ENCODE measurements at places on chromosomes 6 and 20. TPM values are rescaled to one million over a fixed set of nuclear protein-coding genes. Genes with fewer than 3 reads are reported as not detected.

DNA sequence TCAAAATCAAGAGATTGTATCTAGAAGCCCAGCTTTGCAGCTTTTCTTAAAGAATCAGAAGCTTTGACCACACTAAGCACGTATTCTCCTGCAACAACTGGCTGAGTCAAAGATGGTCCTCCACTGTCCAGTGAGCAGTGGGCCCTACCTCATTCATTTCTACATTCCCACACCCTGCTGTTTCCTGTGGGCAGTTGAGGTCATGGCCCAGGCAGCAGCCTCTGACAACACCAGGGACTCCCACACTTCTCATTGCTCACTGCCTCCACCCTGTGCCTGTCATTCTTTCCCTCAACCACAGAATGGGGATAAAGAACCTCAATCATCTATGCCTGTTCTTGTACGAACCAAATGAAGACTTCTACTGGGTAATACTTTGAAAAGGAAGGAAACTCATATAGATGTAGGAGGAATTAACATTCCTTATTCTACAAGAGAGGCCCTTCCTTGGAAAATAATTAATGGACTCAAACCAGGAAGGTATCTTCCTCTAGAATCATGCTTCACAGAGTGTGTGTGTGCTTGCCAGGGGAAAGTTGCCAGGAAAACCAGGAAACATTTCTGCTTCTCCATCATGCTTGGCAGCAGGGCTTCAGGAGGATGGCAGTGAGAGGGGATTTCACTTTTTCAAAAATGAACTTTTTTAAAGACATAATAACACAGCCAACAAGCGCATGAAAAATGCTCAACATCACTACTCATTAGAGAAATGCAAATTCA lies 191.7 kb upstream of the RIN2 start:
- DNase-seq = no peak

- DNase-seq = no peak
Observed at GRCh38 chr6:127971945-127972391, 71.1 kb upstream of the THEMIS start.

SLC4A11 gene
- total RNA-seq = 2.5 TPM

- DNase-seq = no peak
Observed at GRCh38 chr6:42300701-42301100, 83.0 kb upstream of the MRPS10 start.

DNA sequence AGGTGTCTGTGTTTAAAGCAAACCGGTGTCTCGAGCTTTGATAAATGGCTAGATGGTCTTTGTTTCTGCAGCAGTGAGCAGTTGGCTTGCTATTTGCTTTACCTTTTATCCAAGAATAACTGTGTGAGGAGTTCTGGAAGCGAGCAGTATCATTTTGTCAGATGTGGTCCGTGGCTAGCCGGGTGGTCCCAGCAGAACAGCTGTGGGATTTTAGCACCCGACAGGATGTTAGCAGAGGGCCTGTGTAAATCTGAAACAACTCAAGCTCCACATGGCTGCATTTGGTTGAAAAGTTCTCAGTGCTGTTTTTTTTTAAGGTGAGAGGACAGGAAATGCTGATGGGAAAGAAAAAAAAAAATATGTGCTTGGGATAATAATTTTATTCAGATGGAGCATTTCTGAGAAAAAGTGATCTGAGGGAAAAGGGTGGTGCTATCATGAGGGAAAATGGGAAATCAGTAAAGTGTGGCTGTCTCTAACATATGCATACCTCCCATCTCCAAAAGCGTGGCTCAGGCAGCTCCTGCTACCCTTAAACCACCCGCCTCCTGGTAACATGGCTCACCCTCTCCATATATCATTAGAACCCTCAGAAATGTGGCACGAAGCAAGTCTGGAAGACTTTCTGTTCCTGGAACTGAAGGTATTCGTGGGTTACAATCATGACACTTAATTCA lies 215.4 kb downstream of the TSHZ2 start:
- DNase-seq = no peak

RIN2 gene
- total RNA-seq = 33.0 TPM

IL22RA2 gene
- not detected for total RNA-seq

DNA sequence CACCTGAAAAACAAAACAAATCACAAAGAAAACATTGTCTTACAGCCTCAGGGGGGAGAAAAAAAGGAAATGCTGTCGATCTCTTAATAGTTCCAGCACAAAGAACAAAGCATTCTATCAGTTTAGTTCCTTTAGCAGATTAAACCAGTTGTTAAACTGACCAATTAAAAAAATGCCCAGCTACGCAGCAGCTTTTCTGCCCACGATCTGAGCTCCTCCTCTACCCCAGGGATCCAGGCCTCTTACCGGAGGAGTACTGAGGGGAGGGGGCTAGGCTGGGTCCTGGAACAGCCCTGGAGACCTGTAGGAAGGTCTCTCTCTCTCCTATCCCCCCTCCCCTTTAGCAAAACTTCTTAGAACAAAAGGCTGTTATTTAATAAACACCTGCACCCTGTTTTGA lies 13.4 kb downstream of the PTK7 start:
- DNase-seq = no peak

- no peak for DNase-seq
Observed at GRCh38 chr6:168009331-168009730, 11.9 kb downstream of the KIF25 start.

DNA sequence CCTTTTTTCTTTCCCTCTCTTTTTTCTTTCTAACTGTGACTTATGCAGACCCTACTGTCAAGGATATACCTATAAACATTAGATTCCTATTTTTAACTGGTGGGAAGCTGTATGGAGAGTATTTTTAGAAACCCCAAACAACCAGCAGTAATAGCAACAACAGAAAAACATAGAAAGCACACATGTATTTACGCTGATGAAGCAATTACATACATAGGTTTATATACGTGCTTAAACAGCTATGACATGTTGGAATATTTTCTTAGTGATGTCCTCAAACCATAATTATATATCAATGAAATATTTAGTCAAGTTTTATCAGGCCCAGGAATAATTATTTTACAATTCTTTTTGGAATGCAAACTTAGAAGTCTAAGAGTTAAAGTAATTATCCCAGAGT lies 294.3 kb upstream of the SOX4 start:
- no peak for DNase-seq

GRCh38 chr6:169145496-169145895 lies 108.2 kb downstream of the THBS2 start:
- no peak for DNase-seq

- DNase-seq = no peak
Observed at GRCh38 chr20:45157962-45158361, 16.7 kb upstream of the PI3 start.

GRCh38 chr6:109039795-109040194 lies 54.9 kb downstream of the SESN1 start:
- DNase-seq = no peak

DNA sequence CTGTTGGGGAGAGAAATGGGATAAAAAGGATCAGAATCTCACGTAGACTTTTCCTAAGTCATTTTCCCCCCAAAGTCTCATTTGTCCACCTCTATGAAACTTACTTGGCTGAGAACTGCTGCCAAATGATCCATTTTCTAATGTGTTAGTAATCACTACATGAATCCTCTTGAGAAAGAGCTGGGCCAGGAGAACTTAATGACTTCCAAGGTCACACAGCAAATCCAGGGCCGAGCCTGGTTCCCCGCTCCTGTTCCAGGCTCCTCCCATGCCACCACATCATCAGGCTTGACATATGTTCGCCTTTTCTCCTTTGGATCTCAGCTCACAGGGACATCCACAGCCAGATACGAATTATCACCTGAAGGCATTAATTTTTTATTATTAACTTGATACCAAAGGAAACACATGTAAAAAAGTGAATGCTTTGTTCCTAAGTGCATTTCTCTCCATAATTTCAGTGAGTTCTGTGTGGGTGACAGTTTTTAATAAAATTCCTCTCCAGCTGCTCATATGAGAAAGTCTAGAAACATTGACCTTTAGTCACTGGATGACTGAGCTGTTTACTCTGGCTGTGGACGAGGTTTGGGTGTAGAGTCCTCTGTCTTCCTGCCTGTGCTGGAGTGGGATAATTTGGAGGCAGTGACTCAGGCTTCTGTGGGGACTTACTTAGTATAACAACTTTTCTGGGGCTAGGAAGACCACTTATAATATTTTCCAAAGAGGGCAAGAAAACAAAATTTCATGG lies 276.3 kb downstream of the PAX1 start:
- no peak for DNase-seq

HLA-DOA gene
- 1.8 TPM for total RNA-seq

- DNase-seq = no peak
Observed at GRCh38 chr6:142699391-142699790, 245.6 kb downstream of the HIVEP2 start.

THBS2 gene
- total RNA-seq = 35.4 TPM

GRCh38 chr6:119541132-119541905 lies 191.8 kb upstream of the MAN1A1 start:
- no peak for DNase-seq

DNA sequence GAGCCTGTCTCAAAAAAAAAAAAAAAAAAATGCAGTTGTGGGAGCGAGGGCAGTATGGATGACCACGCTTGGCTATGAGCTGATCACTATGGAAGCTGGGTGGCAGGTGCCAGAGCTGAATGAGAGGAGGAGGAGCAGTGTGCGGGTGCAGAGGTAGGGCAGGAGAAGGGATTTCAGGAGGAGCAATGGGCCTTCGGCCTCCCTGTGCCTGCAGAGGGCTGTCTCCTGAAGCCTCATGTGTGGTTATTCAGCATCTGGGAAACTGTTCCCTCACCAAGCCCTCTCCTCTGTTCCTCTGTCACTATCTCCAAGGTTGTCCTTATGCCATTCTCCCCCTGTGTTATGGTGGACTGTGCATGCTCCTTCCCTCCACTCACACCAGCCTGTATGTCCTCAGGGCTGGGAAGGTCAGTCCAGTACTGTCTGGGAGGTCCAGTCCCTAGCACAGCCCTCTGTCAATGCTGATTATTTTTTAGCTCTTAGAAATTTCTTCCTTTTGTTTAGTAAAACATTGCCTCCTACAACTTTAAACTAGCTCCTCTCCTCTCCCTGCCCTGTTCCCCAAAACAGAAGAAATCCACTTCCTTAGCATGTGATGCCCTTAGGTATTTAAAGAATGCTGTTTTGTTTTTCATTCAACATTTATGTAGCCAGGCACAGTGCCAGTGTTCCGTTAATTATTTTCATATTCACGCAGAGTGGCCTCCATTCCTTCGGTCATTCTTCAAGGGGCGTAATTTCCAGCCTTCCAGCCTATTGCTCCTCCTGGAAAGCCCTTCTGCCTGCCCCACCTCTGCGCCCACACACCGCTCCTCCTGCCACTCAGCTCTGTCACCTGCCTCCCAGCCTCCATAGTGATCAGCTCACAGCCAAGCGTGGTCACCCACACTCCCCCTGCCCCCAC lies 48.9 kb downstream of the CNBD2 start:
- DNase-seq = no peak

DNA sequence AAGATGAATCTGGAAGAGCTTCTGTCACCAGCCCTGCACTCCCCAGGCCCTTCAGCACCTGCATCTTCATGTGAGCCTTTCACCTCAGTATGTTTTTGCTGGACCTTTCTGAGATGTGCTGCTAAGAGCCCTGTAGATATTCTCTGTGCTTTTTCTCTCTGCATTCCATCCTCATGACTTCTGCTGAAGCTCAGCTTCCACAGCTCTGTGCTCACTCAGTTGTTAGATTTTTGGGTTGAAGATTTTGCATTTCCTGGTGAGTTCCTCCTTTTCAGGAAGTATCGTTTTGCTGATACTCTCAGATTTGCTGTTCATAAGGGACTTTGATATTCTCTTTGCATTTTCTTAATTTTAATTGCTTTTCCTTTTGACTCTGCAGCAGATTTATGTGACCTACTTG lies 18.3 kb downstream of the KIAA1586 start:
- no peak for DNase-seq

TFAP2D gene
- total RNA-seq = not detected

GRCh38 chr20:2379511-2380229 lies 1.0 kb upstream of the TGM6 start:
- no peak for DNase-seq

DNA sequence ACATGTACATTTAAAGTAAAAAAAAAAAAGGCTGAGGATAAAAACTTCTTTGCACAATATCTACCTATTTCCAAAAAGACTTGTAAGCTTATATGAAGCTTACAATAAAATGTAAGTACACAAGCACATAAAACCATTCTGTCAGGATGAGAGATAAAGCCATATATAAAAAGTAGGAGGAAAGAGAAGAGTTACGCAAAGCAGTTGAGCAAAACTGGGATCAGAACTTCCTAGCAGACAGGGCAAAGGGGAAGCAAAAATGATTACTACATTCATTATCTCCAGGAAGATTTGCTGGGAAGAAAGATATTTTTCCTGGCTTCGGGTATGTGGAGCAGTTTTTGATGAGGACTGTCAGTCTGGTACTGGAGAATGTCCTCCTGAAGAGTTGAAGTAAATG lies 198.1 kb downstream of the MTFR2 start:
- no peak for DNase-seq

PAX1 gene
- not detected for total RNA-seq

DNA sequence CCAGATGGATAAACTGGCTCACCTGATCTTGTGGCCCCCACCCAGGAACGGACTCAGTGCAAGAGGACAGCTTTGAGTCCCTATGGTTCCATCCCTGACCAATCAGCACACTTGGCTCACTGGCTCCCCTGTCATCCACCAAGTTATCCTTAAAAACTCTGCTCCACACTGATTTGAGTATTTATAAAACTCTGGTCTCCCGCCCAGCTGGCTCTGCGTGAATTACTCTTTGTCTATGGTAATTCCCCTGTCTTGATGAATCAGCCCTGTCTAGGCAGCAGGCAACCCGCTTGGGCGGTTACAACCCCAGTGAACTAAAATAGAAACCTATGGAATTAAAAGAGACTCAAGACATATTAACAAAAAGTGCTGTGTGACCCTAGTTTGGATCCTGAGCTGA lies 38.1 kb upstream of the CD83 start:
- DNase-seq = no peak

DNA sequence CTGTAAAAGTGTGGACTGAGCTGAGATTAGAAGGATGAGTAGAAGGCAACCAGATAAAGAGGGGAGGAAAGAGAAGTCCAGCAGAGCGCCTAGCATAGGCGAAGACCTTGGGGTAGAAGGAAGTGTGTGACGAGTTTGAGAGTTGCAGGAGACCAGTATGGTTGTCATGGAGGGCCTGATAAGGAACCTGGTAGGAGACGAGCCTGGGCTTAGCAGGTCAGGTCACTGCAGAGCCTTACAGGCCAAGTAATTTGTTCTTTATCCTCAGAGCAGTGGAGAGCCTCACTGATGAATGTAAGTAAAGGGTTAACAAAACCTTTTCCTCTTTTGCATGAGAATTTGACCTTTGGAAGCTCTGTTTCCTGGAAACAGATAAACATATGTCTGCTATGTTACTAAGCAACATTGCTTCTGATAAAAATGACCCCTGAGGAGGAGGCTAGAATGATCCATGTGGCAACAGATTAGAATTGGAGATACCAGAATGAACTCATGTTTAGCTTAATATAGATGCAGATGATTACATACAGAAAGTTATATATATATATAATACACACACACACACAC lies 2.9 kb upstream of the TMEM74B start:
- DNase-seq = no peak

Data from dorsolateral prefrontal cortex (tissue), 122 donors.